Cortex of kidney (tissue), 1 donor: ENCODE measurements at places on chromosomes 11 and 22.

- DNase-seq: no peak
Observed at GRCh38 chr22:49197505-49197904, 630.2 kb downstream of the BRD1 start.

GRCh38 chr11:61800331-61801281 is 7.9 kb downstream of the FEN1 start:
- DNase-seq: no peak

GRCh38 chr11:69352715-69353319 is 58.9 kb downstream of the MYEOV start:
- DNase-seq: no peak

- DNase-seq: no peak
Observed at GRCh38 chr11:20511982-20512381, 87.4 kb upstream of the SLC6A5 start.

DNA sequence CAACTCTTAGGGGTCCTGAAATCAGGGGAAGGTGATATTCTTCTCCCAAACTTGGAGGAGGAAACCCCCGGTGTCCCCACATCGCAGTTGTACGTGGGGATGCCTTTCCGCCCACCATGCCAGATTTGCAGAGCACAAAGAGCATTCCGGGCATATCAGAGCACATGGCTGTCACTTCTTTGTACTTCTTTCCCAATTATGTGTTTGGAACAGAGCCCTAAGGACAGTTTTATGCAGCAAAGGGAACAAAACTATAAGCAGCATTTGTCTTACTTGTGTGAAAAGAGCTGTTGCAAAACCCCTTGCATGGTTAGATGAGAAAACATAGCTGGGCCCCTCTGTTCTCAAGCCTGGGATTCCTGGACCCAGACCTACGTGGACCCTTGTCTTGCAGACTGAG is 41.2 kb downstream of the NTM start:
- no peak for DNase-seq

DNA sequence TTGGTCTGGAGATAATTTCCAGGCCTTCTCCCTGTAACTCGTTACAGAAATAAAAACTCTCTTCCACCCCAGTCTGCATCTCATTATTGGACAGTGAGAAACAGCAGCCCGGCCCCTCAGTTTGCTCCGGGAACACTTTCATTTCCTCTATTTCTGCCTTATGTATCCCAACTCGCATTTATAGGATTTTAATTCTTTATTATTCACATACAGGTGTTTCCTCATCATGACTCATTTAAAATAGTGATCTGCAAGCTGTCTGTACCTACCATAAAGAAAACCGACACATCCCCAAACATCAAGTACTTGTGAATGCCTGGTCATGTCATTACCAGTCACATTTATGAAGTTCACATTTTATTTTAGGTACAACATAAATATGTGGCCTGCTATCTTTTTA is 42.8 kb downstream of the PIWIL3 start:
- no peak for DNase-seq

DNA sequence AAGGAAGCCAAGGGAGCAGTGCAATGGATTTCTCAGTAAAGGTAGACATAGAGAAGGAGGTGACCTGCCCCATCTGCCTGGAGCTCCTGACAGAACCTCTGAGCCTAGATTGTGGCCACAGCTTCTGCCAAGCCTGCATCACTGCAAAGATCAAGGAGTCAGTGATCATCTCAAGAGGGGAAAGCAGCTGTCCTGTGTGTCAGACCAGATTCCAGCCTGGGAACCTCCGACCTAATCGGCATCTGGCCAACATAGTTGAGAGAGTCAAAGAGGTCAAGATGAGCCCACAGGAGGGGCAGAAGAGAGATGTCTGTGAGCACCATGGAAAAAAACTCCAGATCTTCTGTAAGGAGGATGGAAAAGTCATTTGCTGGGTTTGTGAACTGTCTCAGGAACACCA is 6.6 kb downstream of the TRIM22 start:
- no peak for DNase-seq

- no peak for DNase-seq
Observed at GRCh38 chr11:70099578-70100279, 21.6 kb downstream of the ANO1 start.

DNA sequence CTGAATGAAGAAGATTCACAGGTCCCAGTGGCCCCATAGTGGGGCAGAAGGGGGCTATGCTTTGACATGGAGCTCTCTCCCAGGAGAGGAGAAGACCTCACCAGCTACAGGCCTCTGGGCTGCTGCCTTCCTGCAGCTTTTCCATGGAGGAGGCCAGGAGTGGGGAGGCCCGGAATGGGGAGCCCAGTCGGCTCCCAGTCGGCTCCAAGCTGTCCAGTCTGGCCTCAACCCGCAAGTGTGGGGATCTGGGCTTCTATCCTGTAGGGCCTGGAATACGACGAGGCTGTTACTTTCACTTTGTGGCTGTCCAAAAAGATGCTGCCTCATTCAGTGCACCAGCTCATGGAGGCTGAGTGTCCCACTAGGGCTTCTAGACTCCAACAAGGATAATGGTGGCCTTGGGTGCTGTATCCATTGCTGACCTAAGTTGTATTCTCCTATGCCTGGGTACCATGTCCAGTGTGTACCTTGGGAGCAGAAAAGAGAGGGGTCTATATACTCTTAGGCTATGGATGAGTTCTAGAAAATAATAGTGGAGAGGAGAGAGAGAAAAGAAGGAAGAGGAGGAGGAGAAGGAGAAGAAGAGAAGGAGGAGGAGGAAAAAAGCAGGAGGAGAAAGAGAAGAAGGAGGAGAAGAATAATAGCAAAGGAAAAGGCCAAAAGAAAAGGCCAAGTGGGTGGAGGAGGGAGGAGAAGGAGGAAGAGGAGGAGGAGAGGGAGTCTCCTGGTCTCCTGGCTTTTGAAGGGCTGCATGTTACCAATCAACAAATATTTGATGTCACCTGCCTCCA is 1.1 kb downstream of the MYO18B start:
- DNase-seq: no peak

DNA sequence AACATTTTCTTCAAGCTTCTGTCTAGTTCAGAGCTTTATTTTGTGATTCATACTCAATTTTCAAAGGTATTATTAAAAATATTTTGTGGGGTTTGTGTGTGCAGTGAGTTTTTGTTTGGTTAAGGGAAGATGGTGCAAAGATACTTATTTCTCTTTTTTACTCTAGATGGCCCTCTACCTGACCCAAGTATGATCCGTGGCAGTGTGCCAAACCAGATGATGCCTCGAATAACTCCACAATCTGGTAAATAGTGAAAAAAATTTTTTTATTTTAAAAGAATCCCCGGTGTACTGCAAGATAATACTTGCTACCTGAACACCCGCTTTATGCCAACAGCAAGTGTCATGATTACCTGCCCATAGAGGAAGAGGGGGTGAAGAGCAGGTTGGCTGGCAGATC is 54.2 kb downstream of the EP300 start:
- DNase-seq: no peak

DNA sequence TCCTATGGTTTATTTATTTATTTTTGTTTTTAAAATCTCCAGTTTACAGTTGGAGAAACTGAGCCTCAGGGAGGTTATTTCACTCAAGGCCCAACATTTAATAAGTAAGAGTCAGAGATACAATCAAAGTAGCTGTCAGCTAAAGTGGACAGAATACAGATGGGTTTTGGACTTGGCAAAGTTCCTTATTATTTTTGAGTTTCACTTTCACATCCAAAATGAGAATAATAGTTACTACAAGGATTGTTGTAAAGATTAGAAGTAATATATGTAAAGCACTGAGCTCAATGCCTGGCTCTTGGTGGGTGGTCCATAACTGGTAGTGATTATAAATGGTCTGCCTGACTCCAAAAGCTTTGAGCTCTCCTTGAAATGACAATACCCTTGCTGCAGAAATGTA is 87.5 kb upstream of the SESN3 start:
- no peak for DNase-seq

- DNase-seq: no peak
Observed at GRCh38 chr11:33857933-33858371, 33.9 kb downstream of the LMO2 start.

GRCh38 chr22:44313385-44314006 is 745 bp upstream of the SHISAL1 start:
- no peak for DNase-seq

DNA sequence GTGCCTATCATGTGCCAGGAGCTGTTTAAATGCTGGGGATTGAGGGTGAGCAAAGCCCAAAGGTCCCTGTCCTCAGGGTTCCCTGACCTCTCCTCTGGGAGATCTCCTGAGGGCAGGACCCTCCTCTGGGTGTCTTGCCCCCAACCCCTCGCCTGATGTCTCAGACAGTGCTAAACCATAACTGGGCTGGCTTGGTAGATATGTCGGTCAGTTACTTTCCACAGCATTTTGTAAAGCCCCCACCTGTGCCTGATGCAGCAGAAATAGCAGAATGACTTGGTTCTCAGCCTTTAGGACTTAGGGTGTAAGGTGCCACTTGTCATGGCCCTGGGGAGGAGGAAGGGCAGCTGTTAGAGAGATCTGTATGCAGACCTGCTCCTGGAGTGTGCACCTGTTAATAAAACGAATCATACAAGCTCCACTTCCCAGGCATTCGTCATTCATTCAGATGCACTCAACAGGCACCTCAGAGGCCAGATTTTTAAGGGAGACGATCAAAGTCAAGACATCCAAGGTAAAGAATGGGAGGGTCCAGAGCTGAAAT is 88.1 kb downstream of the TP53I11 start:
- DNase-seq: no peak
